Endothelial cell (in vitro differentiated cells): ENCODE measurements at places on chromosomes 4 and X. TPM values are rescaled to one million over a fixed set of nuclear protein-coding genes. Genes with fewer than 3 reads are reported as not detected.
A peak's percentile ranks its signal among the peaks of the same experiment; 100 is the strongest.

- peaks cover 2% of the 10 kb centered on the region for H3K4me1 ChIP-seq
- no peak overlapping the region for H3K4me3 ChIP-seq
- no peak overlapping the region for H3K27ac ChIP-seq
- H3K36me3 ChIP-seq: no peaks in the 10 kb centered on the region
- H3K27me3 ChIP-seq: no peaks in the 10 kb centered on the region
These were observed 388.3 kb downstream of the PDGFC start for GRCh38 chr4:156583265-156583664.

- DNase-seq: no peak
- no peak overlapping the region for H3K4me3 ChIP-seq
- H3K27me3 ChIP-seq: peaks cover 3% of the 10 kb centered on the region
- H3K4me1 ChIP-seq: no peaks in the 10 kb centered on the region
- no peak overlapping the region for H3K27ac ChIP-seq
These were observed 11.1 kb downstream of the TBL1X start for GRCh38 chrX:9475984-9476383.

GRCh38 chr4:31291238-31291637 lies 571.1 kb downstream of the PCDH7 start:
- no peak overlapping the region for H3K27ac ChIP-seq
- no peaks in the 10 kb centered on the region for H3K27me3 ChIP-seq
- no peak for DNase-seq
- H3K4me3 ChIP-seq: no peak overlapping the region
- H3K36me3 ChIP-seq: no peaks in the 10 kb centered on the region

- H3K27ac ChIP-seq: no peak overlapping the region
- peaks cover 5% of the 10 kb centered on the region for H3K4me1 ChIP-seq
- no peaks in the 10 kb centered on the region for H3K36me3 ChIP-seq
- H3K27me3 ChIP-seq: peaks cover 1% of the 10 kb centered on the region
- H3K4me3 ChIP-seq: no peak overlapping the region
These were observed 111.4 kb downstream of the NYX start for GRCh38 chrX:41558531-41558930.

DNA sequence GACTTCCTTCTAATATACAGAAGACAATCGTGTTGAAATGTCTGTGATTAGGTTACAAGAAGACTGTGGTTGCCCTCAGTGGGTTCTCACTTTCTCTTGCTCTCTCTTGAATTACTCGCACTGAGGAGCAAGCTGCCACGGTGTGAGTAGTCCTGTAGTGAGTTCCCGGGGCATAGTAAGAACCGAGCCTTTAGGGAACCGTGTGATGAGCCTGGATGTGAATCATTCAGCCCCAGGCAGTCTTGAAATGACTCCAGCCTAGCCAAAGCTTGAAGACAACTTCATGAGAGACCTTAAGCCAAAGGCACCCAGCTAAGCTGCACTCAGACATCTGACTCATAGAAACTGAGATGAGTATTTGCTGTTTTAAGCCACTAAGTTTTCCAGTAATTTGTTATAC lies 292.7 kb downstream of the SPOCK3 start:
- no peaks in the 10 kb centered on the region for H3K36me3 ChIP-seq
- H3K27ac ChIP-seq: no peak overlapping the region
- no peak for DNase-seq
- no peak overlapping the region for H3K4me3 ChIP-seq

- no peaks in the 10 kb centered on the region for H3K36me3 ChIP-seq
- H3K27ac ChIP-seq: peak overlapping the region; percentile 86
- H3K4me3 ChIP-seq: peak overlapping the region; percentile 94
- H3K4me1 ChIP-seq: peaks cover 5% of the 10 kb centered on the region
- peaks cover 3% of the 10 kb centered on the region for H3K27me3 ChIP-seq
These were observed 695 bp upstream of the PIGA start for GRCh38 chrX:15336023-15336413.

The WDFY3 gene
- 94.8 TPM for total RNA-seq

- no peaks in the 10 kb centered on the region for H3K36me3 ChIP-seq
- no peaks in the 10 kb centered on the region for H3K27me3 ChIP-seq
- peaks cover 7% of the 10 kb centered on the region for H3K4me1 ChIP-seq
- no peak overlapping the region for H3K4me3 ChIP-seq
These were observed 196.8 kb upstream of the FSTL5 start for GRCh38 chr4:162360369-162361149.

DNA sequence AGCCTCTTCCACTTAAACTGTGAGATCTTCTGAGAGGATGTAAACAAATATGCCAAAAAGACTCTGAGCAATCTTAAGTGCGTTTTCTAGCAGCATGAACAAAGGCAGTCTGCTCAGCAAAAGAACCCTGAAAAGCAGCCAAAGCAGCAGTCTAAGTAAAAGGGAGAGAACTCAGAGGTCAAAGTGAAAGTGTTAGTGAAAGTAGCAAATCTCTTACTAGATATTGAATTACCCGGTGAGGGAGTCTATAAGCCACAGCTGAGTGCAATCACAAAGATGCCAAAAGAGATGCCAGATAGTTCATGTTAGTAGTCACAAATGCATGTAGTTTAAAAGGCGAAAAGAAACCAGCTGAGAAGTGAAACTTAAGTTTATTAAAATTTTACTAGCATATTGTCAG lies 7.9 kb upstream of the GNRHR start:
- H3K27me3 ChIP-seq: no peaks in the 10 kb centered on the region
- no peak overlapping the region for H3K4me3 ChIP-seq
- H3K36me3 ChIP-seq: no peaks in the 10 kb centered on the region

DNA sequence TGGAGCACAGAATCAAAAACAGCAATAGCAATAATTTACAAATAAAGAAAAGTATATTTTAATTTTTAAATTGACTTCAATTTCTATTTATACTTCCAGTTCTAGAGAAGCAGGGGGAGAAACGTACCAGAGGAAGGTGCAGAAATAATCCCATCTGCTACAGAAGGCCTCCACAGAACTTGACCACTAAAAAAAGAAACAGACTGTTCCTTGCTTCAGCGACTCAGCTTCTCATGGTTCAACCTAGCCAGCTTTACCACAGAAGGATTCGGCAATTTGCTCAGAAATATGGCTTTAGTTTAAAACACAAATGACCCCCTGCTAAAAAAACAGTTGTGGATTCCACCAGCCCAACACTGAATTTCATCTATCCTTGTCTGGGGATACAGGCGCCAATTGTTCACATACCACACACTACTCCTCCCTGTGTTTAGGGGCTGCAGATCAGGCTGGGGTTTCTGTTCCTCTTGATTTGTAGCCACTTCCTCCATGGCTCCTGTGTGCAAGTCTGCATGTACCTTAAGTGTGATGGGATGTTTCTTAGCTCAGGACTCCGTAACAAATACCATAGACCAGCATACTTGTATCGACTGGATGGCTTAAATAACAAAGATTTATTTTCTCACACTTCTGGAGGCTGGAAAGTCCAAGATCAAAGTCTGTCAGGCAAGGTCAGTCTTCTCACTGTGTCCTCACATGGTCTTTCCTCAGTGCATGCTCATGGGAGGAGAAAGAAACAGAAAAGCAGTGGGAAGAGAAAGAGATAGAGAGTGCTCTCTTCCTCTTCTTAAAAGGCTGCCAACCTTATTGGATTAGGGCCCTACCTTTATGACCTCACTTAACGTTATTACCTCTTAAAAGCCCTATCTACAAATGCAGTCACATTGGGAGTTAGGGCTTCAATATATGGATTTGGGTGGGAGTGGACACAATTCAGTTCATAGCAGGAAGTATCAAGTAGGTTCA lies 79.1 kb downstream of the AMOT start:
- peaks cover 3% of the 10 kb centered on the region for H3K27me3 ChIP-seq
- no peak overlapping the region for H3K4me3 ChIP-seq
- H3K27ac ChIP-seq: no peak overlapping the region
- no peaks in the 10 kb centered on the region for H3K4me1 ChIP-seq
- no peak for DNase-seq

The ZCCHC18 gene
- 3.6 TPM for total RNA-seq

DNA sequence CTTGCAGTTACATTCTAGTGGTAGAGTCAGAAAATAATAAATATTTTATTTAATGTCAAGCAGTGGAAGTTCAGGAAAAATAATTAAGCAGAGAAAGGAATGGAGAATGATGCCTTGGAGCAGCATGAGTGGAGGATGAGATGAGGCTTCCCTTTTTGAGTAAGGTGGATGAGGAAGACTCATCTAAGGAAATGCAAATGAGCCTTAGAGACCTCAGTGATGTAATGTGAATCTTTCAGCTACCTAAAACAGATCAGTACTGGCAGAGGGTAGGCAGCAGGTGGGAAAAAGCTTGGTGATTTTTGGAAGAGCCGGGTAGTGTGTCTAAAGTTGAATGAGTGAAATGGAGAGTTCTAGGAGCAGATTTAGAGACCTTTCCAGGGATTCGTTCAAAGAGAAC lies 118.2 kb downstream of the GRID2 start:
- H3K27me3 ChIP-seq: no peaks in the 10 kb centered on the region
- H3K4me1 ChIP-seq: no peaks in the 10 kb centered on the region
- no peaks in the 10 kb centered on the region for H3K36me3 ChIP-seq
- no peak overlapping the region for H3K27ac ChIP-seq

DNA sequence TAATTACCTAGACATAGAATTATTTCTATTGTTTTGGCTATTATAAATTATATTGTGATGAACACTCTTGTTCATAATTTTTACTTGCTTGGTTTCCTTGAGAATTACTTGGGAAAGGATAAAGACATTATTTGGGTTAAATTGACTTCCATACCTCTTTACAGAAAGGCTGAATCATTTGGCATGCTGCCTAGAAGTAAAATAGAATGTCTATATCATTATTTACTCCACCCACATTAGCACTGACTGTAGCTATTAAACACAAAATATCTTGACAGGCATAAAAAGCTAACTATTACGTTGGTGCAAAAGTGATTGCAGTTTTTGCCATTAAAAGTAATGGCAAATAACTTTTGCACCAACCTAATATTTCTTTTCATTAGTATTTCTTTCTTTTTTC lies 29.7 kb upstream of the ADH6 start:
- H3K36me3 ChIP-seq: no peaks in the 10 kb centered on the region
- peaks cover 5% of the 10 kb centered on the region for H3K27me3 ChIP-seq
- no peak overlapping the region for H3K27ac ChIP-seq
- no peak for DNase-seq

DNA sequence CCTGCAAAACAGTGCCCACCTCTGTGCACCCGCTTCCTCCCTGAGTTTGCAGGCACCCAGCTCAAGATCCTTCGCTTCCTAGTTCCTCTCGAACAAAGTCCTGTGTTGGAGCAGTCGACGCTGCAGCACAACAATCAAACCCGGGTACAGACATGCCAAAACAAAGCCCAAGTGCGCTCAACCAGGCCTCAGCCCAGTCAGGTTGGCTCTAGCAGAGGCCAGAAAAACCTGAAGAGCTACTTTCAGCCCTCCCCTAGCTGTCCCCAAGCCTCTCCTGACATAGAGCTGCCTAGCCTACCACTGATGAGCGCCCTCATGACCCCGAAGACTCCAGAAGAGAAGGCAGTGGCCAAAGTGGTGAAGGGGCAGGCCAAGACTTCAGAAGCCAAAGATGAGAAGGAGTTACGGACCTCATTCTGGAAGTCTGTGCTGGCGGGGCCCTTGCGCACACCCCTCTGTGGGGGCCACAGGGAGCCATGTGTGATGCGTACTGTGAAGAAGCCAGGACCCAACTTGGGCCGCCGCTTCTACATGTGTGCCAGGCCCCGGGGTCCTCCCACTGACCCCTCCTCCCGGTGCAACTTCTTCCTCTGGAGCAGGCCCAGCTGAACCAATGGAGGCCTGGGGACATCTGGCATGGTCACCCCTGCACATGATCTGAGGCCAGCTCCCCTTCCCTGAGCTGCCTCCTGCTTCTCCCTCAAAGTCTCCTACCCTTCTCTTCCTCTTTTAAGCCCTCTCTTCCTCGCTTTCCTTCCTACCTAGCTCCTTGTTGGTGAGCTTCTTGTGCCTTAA lies 6.9 kb downstream of the APEX2 start:
- peaks cover 23% of the 10 kb centered on the region for H3K4me1 ChIP-seq
- H3K27ac ChIP-seq: peak overlapping the region; percentile 75
- peaks cover 41% of the 10 kb centered on the region for H3K36me3 ChIP-seq

The SPANXA1 gene
- total RNA-seq: not detected

The KCNIP4 gene
- total RNA-seq: 0.31 TPM
